ENCODE measurements at places on chromosomes 6 and 20. TPM values are rescaled to one million over a fixed set of nuclear protein-coding genes. Genes with fewer than 3 reads are reported as not detected.

Gene FLRT3
- 4.8 TPM for total RNA-seq

Gene MATN4
- total RNA-seq = not detected

Gene UNC5CL
- 0.13 TPM for total RNA-seq

Gene STX11
- total RNA-seq = 2.6 TPM
